Gastrocnemius medialis (tissue), 4 donors: ENCODE measurements at places on chromosomes 5 and 9. TPM values are rescaled to one million over a fixed set of nuclear protein-coding genes. Genes with fewer than 3 reads are reported as not detected.
A peak's percentile ranks its signal among the peaks of the same experiment; 100 is the strongest.

The HSPA5 gene
- 39.9 TPM for total RNA-seq

The TLX3 gene
- total RNA-seq: not detected

The PCDHA5 gene
- total RNA-seq: not detected

DNA sequence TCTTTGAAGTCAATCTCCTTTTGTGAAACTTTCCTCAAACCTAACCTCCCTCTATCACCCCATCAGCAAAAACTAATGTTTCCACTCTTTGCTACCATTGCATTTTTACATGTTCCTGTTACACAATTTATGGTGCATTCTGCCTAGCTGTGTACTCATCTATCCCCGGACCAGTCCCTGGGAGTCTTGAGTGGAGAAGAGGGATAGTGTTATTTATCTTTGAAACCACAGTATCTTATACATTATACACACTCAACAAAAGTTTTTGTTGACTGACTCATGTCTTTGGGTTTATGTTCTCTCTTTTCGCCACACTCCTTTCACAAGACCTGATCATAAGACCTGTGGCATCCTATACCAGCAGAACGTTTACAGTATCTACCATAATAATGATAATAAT, 26.4 kb downstream of the TNFAIP8 start:
- DNase-seq: no peak

DNA sequence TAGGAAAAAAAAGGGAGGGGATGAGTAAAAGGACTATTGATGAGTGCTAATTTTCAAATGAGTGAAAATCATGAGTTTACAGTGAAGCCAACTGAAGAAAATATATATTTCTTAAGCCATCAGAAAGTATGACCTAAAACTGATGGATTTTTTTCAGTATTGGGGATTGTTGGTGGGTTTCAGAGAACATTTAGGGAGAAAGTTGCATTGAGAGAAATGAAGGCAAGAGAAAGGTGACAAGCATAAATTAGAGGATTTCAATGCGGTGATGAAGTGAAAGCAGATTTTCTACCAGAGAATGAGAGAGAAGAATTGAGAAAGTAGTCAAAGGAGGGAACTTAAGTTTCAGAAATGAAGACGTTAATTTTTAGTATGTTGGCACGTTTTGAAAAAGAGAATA, 8.5 kb upstream of the SNX24 start:
- DNase-seq: no peak

DNA sequence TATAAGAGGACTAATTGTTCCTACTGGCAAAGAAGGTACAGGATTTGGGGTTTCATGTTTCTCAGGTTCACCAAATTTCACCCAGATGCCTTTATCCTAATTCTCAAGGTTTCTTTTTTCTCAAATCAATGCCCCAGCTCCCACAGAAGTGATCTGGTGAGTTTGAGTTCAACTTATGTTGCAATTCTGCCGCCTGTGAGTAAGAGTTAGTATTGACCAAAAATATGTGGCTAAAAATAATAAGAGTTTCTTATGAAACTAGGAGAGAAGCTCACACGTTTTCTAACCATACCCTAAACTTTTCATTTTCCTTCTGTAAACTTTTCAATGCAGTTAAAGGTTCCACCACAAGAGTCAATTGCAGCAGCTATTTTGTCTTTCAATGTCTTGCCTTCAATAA, 15.1 kb downstream of the SLCO6A1 start:
- no peak for DNase-seq

GRCh38 chr5:36777105-36777757, 99.3 kb upstream of the NIPBL start:
- no peak for DNase-seq

DNA sequence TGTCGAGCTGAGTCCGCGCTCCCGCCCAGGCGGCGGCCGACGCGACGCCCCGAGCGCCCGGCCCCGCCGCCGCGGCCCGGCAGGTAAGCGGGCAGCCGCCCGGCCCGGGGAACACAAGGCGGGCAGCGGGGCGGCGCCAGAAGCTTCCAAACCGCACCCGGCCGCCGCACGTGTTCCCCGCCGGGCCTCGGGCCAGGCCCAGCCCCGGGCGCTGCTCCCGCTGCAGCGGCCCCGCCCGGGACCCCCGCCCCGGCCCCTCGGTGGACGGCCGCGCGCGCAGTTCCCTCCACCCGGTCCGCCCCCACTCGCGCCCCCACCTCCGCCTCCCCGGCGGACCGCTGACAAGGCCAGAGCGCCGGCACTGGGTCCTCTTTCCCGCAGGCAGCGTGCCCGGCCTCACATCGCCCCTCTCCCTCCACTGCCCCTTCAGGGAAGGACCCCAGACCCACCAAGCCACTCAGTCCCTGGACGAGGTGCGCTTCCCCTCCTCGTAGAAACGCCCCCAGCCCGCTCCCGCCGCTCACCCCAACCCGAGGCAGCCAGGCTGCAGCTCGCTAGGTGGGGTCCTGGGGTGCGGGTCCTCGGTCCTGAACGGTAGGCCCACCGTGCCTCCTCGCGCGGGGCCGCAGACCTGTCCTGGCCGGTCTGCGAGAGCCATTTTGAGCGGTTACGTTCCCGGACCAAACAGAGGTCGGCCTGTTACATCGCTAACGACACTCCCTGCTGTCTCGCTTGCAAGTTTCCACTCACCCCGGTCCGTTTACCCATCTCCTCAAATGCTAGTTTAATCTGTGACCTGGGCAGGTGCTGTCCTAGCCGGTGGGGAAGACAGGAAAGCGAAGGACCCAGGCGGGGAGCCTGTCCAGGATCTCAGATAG, 475 bp downstream of the WDR5 start:
- DNase-seq: no peak

GRCh38 chr5:122154910-122155309, 25.6 kb downstream of the ZNF474 start:
- DNase-seq: peak; percentile 63
